ENCODE measurements at places on chromosomes 2 and 18. TPM values are rescaled to one million over a fixed set of nuclear protein-coding genes. Genes with fewer than 3 reads are reported as not detected.

Gene NAT8
- total RNA-seq = not detected

Gene FAM98A
- total RNA-seq = 61.5 TPM

Gene CCDC68
- total RNA-seq = 3.1 TPM

Gene MC2R
- total RNA-seq = not detected

Gene L3MBTL4
- 2.0 TPM for total RNA-seq

Gene UGT1A5
- not detected for total RNA-seq

Gene CIB4
- total RNA-seq = not detected

Gene CDK5R2
- total RNA-seq = not detected

Gene IL1RL2
- total RNA-seq = 0.16 TPM

Gene NT5DC4
- not detected for total RNA-seq

DNA sequence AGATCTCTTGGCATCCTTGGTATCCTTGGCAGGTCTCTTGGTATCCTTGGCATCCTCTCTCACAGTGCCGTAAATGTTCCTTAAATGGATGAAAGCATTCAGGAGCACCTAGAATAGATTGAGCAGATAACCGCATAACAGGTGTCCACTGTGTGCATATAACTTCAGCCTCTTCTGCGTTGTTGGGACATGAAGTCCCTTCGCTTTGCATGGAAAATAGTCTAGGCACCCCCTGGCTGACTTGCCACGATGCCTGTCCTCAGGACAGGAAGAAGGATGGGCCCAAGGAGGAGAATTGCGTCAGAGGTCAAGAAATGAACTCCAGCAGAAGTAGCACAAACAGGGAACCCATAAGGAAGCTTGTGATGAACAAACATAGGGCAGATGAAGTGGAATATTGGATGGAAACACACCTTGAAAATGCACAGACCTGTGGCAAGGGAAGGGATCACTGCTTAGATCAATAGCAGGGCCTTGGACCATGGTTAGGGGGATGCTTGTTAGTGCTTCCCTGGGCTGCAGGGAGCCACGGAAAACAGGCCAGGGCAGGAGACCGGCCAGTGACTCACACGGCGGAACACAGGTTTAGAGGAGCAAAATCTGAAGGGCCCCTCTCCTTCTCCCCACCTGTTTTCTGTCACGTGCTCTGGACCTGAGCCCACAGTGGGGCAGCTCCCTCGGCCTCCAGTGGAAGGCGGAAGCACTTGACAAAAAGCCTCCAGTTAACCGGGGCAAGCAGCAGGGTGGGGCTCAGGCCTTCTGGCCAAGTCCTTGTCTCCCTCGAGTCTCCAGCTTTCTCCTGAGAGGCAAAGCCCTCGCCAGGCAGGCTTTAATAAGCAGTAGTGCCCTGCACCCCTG lies 99.2 kb upstream of the ASAP2 start:
- H3K27ac ChIP-seq = no peak overlapping the region
- no peaks in the 10 kb centered on the region for H3K27me3 ChIP-seq
- DNase-seq = no peak
- H3K4me3 ChIP-seq = no peak overlapping the region
- no peaks in the 10 kb centered on the region for H3K36me3 ChIP-seq

DNA sequence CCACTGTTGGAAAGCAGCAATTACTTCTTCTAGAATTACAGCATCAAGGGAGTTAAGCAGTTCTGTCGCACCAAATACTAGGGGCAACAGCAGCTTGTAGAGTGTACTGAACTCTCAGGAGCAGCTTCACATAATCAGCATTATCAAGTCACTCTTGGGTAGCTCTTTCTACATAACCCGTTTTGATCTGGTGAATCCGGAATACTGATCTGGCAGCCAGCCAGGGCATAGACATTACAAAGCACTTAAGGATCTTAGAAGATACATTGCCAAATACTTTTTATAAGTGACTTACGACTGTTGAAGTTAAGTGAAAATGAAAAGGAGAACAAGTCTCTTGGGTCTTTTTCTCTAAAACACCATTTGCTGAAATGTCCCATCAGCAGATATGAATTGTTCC lies 73.2 kb upstream of the NETO1 start:
- no peaks in the 10 kb centered on the region for H3K36me3 ChIP-seq
- H3K4me1 ChIP-seq = no peaks in the 10 kb centered on the region
- H3K27ac ChIP-seq = no peak overlapping the region
- H3K27me3 ChIP-seq = no peaks in the 10 kb centered on the region
- no peak for DNase-seq

DNA sequence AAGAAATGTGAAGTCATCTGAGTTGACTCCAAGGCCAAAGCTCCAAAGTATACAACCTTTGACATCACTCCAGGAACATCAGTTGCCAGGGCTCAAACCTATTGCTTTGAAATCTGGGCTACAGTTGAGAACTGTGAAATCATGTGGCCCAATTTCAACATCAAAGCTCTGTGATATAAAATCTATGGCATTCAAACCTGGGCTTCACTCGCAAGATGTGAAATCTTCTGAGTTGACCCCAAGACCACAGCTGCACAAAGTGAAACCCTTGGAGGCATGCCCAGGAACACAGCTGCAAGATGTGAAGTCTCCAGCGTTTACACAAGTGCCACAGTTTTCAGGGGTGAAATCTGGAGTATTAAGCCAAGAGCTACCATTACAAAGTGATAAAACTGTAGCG lies 9.4 kb upstream of the ZNF512 start:
- H3K4me1 ChIP-seq = no peaks in the 10 kb centered on the region
- DNase-seq = no peak
- H3K4me3 ChIP-seq = no peak overlapping the region
- no peaks in the 10 kb centered on the region for H3K27me3 ChIP-seq
- H3K36me3 ChIP-seq = no peaks in the 10 kb centered on the region

DNA sequence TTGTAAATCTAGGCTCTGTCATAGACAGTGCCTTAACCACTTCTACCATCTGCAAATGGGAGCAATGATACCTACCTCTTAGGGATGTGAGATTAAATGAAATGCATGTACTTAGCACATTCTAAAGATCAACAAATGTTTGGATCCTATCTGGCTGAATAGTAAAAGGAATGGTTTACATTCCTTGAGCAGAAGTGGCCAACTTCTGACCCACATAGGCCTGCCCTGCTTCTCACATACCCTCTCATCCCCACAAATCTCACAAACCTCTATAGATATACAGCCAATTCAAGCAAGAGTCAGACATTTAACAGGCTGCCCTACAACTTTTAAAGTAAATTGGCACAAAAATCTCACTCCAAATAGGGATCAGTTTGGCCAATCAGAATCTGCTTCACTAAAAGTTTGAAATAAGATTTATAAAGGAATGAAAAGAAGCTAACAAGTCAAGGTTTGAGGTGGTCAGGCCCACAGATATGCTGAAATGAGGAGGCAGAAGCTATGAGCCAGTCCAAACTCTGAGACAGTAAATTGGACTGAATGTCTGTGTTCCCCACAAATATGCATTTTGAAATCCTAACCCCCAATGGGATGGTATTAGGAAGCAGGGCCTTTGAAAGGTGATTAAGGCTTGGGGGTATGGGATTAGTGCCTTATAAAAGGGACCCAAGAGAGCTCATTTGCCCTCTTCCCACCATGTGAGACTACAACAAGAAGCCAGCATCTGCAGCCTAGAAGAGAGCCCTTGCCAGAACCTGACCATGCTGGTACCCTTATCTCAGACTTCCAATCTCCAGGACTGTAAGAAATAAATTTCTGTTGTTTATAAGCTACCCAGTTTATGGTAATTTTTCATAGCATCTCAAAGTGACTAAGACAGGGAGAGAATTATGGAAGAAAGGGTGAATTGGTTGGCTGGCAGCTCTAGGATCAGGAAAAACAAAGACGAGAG lies 227.8 kb upstream of the RBMS1 start:
- H3K4me3 ChIP-seq = no peak overlapping the region
- no peaks in the 10 kb centered on the region for H3K36me3 ChIP-seq
- H3K4me1 ChIP-seq = peaks cover 5% of the 10 kb centered on the region
- no peak for DNase-seq
- no peaks in the 10 kb centered on the region for H3K27me3 ChIP-seq

DNA sequence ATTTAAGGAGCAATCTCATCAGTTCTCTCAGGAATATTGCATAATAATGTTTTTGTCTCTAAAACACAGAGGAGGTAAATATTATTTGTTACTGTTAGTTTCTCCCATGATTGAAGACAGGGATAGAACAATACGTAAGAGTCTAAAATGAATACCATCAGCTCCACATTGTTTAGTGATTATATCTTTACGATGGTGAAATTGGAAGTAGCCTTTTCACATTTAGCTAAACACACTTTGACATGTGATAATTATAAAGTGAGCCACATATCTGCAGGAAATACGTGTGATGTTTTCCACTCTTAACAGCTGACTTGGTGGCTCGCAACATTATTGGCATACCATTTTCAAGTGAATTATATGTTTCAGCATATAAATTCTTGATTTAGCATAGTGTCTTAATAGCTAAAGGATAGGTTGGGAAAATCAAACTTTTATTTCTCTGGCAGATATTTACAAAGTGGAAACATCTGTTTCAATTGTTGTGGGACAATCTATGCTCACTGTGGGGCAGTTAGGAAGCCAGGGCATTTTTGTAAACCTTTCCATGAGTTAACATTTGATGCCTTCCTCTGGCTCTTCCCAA lies 208.1 kb upstream of the RASGRP3 start:
- H3K4me3 ChIP-seq = no peak overlapping the region
- no peak overlapping the region for H3K27ac ChIP-seq
- H3K36me3 ChIP-seq = peaks cover 47% of the 10 kb centered on the region

DNA sequence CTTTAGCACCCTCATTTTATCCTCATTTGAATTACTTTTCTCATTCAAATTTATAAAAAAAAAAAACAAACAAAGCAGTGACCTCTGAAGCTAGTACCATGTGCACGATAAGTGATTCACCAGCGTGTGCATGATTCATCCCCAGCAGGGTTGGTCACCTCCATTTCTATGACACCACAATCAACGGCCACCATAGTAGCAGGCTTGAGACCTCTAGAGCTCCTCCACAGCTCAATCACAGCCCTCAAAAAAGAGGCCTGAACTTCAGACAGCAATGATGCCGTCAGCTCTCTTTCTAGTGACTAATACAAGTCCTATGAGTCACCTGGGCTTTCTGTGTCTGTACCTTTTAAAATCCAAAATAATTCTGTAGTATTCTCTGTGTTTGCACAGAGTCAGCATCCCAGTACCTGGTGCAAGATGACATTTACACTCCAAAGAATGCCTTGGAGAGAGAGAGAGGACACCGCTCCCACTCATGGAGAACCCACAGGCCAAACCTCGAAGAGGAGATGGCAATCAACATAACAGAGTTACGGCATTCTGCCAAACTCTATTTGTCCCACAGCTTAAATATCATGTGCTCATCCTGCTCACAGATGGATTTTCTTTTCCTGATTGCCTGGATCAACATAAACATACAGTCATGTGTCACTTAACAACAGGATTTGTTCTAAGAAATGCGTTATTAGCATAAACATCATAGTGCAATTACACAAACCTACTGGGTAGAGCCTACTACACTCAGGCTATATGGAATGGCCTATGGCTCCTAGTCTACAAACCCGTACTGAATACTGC lies 58.7 kb downstream of the L3MBTL4 start:
- no peak overlapping the region for H3K4me3 ChIP-seq
- no peaks in the 10 kb centered on the region for H3K4me1 ChIP-seq
- no peak overlapping the region for H3K27ac ChIP-seq
- no peak for DNase-seq
- H3K36me3 ChIP-seq = no peaks in the 10 kb centered on the region

GRCh38 chr2:226524381-226524843 lies 275.2 kb downstream of the IRS1 start:
- no peak for DNase-seq
- no peak overlapping the region for H3K4me3 ChIP-seq
- H3K27ac ChIP-seq = no peak overlapping the region
- H3K27me3 ChIP-seq = no peaks in the 10 kb centered on the region

DNA sequence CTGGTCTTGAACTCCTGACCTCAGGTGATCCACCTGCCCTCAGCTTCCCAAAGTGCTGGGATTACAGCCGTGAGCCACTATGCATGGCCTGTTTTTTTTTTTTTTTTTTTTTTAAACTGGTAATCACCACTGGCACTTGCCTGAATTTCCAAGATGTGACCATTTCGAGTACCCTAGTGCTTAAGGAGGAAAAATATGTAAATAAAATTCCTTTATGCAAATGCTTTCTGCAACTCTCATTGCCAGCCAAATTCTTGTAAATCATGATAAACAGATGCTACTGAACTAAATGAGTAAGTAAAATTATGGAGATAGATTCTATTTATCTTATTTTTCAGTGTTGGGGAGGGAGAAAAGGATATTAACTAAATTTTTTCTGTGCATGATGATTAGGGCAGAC lies 18.6 kb downstream of the CDCA7 start:
- no peak overlapping the region for H3K27ac ChIP-seq
- no peak overlapping the region for H3K4me3 ChIP-seq
- DNase-seq = no peak
- no peaks in the 10 kb centered on the region for H3K27me3 ChIP-seq
- no peaks in the 10 kb centered on the region for H3K36me3 ChIP-seq
- no peaks in the 10 kb centered on the region for H3K4me1 ChIP-seq

GRCh38 chr2:33216508-33217182 lies 259.8 kb upstream of the RASGRP3 start:
- no peaks in the 10 kb centered on the region for H3K36me3 ChIP-seq
- H3K27ac ChIP-seq = no peak overlapping the region
- peaks cover 56% of the 10 kb centered on the region for H3K4me1 ChIP-seq
- no peaks in the 10 kb centered on the region for H3K27me3 ChIP-seq
- DNase-seq = peak; percentile 65
- H3K4me3 ChIP-seq = no peak overlapping the region

- no peaks in the 10 kb centered on the region for H3K27me3 ChIP-seq
- peaks cover 22% of the 10 kb centered on the region for H3K36me3 ChIP-seq
- H3K4me3 ChIP-seq = peak overlapping the region; percentile 93
- peaks cover 30% of the 10 kb centered on the region for H3K4me1 ChIP-seq
- no peak for DNase-seq
These were observed 1.2 kb downstream of the KDSR start for GRCh38 chr18:63365876-63366212.

- peak overlapping the region; percentile 17 for H3K27ac ChIP-seq
- no peak overlapping the region for H3K4me3 ChIP-seq
- no peaks in the 10 kb centered on the region for H3K36me3 ChIP-seq
- DNase-seq = no peak
These were observed 92.9 kb downstream of the MAP4K4 start for GRCh38 chr2:101790416-101790815.

- no peaks in the 10 kb centered on the region for H3K4me1 ChIP-seq
- DNase-seq = peak; percentile 41
- no peaks in the 10 kb centered on the region for H3K36me3 ChIP-seq
These were observed 108.0 kb downstream of the CDH19 start for GRCh38 chr18:66495844-66496243.

GRCh38 chr18:62741118-62741566 lies 25.8 kb downstream of the PHLPP1 start:
- DNase-seq = no peak
- H3K27ac ChIP-seq = no peak overlapping the region
- H3K4me3 ChIP-seq = no peak overlapping the region

- no peak overlapping the region for H3K27ac ChIP-seq
- H3K4me3 ChIP-seq = no peak overlapping the region
- H3K36me3 ChIP-seq = no peaks in the 10 kb centered on the region
- no peaks in the 10 kb centered on the region for H3K27me3 ChIP-seq
These were observed 23.9 kb upstream of the SH3RF3 start for GRCh38 chr2:109105113-109105512.

- H3K4me3 ChIP-seq = no peak overlapping the region
- no peaks in the 10 kb centered on the region for H3K27me3 ChIP-seq
- no peak overlapping the region for H3K27ac ChIP-seq
- H3K36me3 ChIP-seq = no peaks in the 10 kb centered on the region
These were observed 109.8 kb downstream of the AOX1 start for GRCh38 chr2:200695601-200696000.

GRCh38 chr2:192162392-192163042 lies 32.2 kb downstream of the TMEFF2 start:
- no peaks in the 10 kb centered on the region for H3K4me1 ChIP-seq
- no peaks in the 10 kb centered on the region for H3K27me3 ChIP-seq
- H3K4me3 ChIP-seq = peak overlapping the region; percentile 34
- H3K36me3 ChIP-seq = no peaks in the 10 kb centered on the region
- DNase-seq = no peak
- H3K27ac ChIP-seq = no peak overlapping the region
